ENCODE measurements at places on chromosomes 2 and 18.

DNA sequence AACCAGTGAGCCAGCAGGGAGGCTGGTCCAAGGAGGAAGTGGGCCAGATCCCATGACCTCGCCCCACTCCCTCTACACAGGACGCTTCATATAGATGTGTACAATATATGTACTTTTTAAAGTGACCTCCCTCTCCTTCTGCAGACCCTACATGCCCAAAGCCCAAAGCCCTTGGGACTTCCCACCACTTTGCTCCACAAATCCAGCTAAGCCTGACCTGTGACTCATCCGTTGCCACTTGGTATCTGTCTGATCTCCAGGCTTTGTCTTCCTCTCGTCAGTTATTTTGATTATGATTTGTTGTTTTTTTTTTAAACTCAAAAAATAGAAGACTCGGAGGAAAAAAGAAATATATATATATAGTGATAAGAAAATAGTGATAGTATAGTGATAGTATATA is 470.8 kb downstream of the KCNJ3 start:
- DNase-seq, result no peak

DNA sequence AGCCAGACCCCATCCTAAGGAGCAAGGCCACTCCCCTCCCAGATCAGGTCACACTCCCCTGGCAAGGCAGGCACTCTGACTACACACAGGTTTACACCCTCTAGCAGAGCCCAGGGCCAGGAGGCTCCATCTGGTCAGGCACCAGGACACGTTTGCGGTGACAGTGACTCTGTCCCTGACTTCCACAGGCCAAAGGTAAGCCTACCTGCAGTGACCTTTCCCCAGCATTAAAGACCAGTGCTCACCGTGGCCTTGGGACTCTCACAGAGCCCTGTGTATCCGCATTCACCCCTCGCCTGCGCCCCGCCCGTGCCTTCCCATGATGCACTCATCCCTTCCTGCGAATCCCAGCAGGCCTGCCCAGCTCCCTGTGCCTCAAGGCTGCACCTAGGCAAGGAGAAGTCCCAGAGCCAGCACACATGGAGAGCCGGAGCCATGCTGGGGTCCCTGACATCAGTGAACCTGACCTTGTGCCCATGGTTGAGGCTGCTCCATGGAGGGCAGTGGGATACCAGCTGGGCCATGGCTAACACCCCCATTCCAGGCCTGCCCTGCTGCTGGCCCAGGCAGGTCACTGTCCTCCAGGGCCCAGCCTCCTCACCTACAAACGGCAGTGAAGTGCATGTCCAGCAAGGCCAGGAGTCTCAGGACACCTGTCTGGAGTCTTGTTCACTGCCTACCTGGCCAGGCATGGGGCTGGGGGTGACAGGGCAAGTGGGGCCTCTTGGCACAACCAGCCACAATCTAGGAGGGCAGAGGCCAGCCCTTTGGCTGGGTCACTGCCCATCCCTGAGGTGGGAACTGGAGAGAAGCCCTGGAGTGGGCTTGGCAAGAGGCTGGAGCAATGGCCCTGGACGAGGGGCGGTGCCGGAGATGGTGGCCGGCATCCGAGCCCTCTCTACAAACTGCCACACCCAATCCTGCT is 3.0 kb downstream of the NEURL3 start:
- no peak for DNase-seq

DNA sequence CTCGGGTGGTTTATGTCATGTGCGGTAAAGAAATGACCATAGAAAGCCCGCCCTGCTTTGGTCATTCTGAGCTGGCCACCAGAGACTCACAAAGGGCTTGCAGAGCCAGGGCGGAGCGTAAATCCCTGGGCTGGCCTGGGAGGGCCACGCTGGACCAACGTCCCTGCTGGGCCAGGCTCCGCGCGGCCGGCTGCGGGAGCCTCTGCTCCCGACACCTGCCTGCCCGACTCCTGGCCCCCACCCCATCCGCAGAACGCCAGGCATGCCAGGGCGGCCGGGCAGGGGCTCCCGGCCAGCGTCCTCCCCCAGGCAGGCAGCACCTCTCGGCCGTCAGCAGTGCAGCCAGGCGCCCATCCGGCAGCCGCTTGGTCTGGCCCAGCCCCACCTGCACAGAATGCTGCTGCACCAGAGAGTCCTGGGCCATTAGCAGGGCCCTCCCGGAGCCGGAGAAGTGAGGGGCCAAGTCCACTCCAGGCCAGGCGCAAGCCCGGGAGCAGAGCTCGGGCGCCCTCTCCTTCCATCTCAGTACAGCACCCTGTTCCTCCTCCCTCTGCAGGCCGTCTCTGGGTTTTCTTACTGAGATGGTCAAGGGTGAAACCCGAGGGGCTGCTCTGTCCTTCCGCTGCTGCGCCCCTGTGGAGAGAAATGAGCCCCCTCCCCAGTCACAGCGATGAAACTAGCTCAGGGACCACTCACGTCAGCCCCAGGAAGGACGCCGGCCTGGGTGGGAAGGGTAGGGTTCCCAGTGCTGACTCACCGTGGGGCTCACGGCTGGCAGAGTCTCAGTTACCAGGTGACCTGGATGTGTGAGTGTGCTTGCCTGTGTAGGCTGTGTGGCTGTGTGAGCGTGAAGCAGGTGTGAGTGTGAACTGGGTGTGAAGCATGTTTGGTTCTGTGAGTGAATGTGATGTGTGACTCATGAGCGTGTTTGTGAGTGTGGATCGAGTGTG is 83.3 kb downstream of the PTGR3 start:
- DNase-seq, result peak; percentile 4

GRCh38 chr2:234873828-234874173 is 78.0 kb upstream of the SH3BP4 start:
- no peak for DNase-seq

DNA sequence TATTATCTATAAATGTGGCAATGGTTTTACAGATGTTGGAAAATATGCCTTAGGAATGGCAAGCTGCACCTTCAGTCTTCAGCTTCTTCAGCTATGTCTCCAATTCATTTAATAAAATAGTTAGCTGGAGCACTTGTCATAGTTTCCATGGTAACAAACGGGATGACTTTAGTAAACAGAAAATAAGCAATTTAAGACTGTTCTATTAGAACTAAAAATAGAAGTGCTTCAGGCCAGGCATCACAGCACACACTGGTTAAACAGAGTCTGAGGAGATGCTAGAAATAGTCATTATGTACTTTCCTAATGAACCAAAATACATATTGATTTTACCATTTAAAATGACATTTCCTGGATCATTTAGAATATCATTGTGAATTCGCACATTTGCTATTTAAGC is 195.0 kb downstream of the GCA start:
- no peak for DNase-seq

GRCh38 chr2:230219419-230220331 is at the start of gene SP110:
SP110 (minus strand) TSS chr2:230219984; CDS start chr2:230216927, 3,057 bp downstream.
- peak; percentile 97 for DNase-seq

DNA sequence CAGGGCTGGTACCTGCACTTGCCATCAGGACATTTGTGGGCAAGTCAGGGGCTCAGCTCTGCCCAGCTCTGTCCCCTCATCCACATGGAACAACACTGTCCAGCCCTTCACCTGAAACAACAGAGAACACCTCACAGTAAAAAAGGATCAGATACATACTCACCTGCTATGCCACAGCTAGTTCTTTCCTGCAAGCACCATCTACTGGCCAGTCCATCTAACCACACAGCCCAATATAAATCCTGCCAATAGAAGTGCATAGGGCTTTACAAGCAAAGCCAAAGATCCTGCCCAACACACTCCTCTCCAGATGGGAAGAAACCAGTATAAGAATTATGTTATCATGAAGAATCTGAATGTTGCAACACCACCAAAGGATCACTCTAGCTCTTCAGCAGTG is 52.2 kb upstream of the GALNT13 start:
- peak; percentile 6 for DNase-seq

DNA sequence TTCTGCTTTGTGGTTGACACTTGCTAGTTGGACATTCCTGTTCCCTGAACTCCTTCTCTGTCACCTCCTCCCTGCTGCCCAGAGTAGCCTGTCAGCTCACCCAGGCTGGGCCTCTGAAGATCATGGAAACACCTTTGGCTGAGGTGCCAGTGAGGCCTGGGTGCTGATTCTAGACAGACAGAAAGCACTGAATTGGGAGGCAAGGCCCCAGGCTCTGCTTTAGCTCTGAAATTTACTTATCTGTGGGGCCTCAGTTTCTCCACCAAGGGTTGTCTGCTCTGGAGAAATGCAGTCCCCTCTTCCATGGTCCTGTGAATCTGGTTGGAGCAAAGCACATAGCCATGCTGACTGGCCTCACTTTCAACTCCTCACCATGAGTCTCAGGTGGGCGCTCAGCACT is 104.6 kb upstream of the SIX3 start:
- no peak for DNase-seq

GRCh38 chr2:65215946-65216345 is 11.7 kb upstream of the ACTR2 start:
- DNase-seq, result no peak

DNA sequence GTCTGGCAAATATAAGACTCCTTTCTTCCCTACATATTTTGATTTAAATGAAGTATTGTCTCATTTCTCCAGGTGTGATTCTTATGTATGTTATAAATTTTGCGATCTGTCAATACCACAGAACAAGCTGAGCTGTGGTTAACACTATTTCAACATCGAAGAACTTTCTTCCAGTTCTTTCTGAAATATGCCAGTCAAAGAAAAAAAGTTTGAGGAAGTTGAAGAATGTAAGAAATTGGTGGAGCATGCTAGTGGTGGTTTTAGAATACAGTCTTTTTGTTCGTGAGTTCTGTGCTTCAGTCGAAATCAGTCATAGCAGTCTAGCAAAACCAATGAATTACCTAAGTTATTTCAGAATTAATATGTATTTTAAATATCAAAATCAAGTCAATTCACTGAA is 8.6 kb upstream of the COBLL1 start:
- DNase-seq, result no peak

DNA sequence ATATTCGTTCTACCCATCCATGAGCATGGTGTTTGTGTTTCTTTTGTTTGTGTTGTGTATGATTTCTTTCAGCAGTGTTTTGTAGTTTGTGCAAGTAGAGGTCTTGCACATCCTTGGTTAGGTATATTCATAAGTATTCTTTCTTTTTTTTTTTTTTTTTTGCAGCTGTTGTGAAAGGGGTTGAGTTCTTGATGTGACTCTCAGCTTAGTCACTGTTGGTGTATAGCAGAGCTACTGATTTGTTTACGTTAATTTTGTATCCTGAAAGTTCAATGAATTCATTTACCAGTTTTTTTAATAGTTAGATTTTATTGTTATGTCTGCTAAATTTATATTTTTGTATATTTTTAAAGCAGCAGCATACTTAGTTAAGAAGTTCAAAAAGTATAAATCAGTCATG is 834.4 kb upstream of the NRXN1 start:
- DNase-seq, result no peak

GRCh38 chr2:78721355-78722033 is 304.0 kb upstream of the REG3G start:
- DNase-seq, result no peak

- no peak for DNase-seq
Observed at GRCh38 chr2:162963156-162963555, 124.6 kb upstream of the KCNH7 start.

DNA sequence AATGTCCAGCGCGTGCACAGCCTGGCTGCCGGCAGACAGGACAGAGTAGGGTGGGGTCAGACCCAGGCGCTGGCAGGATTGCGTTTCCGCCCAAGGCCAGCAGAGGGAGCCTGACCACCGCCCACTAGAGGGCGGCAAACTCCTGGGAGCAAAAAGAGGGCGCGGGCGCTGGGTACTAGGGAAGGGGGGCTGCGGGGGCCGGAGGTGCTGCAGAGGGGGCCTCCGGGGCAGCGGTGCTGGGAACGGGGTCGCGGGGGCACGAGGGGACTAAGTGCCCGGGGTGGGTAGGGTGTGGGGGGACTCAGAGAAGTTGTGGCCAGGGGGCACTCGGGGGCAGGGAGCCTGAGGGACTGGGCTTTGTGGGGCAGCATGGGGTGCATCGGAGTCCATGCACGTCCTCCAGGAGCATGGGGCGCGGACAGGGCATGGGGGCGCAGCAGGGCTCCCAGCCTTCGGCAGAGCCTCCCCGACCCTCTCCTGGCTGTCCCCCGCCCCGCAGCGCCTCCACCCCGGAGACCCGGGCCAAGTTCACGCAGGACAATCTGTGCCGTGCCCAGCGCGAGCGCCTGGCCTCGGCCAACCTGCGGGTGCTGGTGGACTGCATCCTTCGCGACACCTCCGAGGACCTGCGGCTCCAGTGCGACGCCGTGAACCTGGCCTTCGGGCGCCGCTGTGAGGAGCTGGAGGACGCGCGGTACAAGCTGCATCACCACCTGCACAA is 3.2 kb downstream of the TEKT4 start:
- peak; percentile 1 for DNase-seq

GRCh38 chr2:83959266-83959665 is 499.8 kb downstream of the SUCLG1 start:
- DNase-seq, result no peak

DNA sequence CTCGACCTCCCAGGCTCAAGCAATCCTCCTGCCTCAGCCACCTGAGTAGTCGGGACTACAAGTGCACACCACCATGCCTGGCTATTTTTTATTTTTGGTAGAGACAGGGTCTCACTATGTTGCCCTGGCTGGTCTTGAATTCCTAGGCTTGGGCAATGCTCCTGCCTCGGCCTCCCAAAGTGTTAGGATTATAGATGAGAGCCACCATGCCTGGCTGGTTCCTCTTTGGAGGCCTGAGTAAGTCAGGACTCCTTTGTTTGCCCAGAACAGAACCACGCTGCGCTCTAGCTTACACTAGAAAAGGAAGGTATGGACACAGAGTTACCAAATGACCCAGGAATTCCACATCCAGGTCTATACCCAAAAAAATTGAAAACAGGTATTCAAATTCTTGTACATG is 135.9 kb upstream of the SLC1A4 start:
- DNase-seq, result no peak

DNA sequence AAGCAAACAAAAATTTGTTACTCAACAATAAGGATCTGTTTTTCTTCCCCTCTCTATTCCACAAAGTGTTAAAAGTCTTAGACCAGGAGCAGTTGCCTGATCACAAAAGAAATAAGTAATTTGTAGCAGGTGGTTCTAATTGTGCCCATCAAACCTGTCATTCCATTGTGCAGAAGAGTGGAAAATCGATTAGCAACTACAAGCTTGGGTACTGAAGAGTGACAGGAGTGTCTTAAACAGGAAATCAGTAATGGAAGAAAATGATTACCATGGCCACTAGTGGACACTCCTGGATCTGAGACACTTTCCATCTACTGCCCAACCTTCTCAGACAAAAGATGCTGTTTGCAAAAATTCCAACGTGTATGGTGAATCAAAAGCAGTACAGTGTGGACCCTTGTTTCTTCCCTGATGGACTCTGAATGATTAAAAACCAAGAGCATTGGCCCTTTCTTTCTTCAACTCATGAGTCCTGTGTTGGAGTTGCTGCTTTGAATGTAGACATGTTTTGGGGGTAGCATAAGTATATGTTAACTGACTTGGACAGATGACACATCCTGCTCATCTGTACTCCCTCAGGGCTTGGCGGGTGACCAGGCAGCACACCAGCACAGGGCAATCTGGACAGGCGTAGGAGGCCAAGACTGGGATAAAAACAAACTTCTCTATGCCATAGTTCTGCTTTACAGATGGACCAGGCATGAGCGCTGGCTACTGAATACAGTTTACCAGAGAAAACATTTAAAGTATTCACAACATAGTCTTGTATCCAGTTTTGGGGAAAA is 51.9 kb downstream of the PLA2R1 start:
- DNase-seq, result no peak

- no peak for DNase-seq
Observed at GRCh38 chr2:163185160-163185559, 346.6 kb upstream of the KCNH7 start.

- no peak for DNase-seq
Observed at GRCh38 chr18:33264566-33264965, 176.0 kb downstream of the CCDC178 start.
